ENCODE measurements at places on chromosomes 4 and X. TPM values are rescaled to one million over a fixed set of nuclear protein-coding genes. Genes with fewer than 3 reads are reported as not detected.

- H3K36me3 ChIP-seq, result no peaks in the 10 kb centered on the region
- no peaks in the 10 kb centered on the region for H3K27me3 ChIP-seq
Observed at GRCh38 chrX:107716118-107716684, 59.4 kb downstream of the TSC22D3 start.

The SHOX gene
- total RNA-seq, result not detected

DNA sequence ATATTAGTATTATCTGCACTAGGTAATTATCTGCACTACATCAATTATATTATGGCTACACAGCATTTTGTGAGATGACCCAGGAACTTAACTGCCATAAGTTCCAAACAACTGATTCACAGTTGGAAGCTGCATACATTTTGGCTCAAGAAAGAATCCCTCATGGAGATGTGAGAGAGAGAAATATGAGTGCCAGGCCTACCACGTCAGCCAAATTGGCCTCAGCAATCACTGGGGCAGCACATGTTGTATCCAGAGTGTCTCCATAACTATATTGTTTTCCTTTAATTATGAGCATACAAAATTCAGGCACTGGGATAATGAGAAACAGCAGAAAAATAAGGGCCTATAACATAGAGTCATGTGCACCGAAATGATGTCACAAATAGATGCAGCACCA, 174.2 kb upstream of the DMD start:
- no peaks in the 10 kb centered on the region for H3K27me3 ChIP-seq
- H3K36me3 ChIP-seq, result no peaks in the 10 kb centered on the region
- no peak for DNase-seq
- no peaks in the 10 kb centered on the region for H3K4me1 ChIP-seq
- no peak overlapping the region for H3K27ac ChIP-seq

The POU4F2 gene
- total RNA-seq, result not detected

GRCh38 chr4:32601848-32602247, 1881.7 kb downstream of the PCDH7 start:
- DNase-seq, result no peak
- H3K4me3 ChIP-seq, result no peak overlapping the region
- no peak overlapping the region for H3K27ac ChIP-seq
- H3K4me1 ChIP-seq, result no peaks in the 10 kb centered on the region
- H3K36me3 ChIP-seq, result no peaks in the 10 kb centered on the region
- H3K27me3 ChIP-seq, result no peaks in the 10 kb centered on the region

DNA sequence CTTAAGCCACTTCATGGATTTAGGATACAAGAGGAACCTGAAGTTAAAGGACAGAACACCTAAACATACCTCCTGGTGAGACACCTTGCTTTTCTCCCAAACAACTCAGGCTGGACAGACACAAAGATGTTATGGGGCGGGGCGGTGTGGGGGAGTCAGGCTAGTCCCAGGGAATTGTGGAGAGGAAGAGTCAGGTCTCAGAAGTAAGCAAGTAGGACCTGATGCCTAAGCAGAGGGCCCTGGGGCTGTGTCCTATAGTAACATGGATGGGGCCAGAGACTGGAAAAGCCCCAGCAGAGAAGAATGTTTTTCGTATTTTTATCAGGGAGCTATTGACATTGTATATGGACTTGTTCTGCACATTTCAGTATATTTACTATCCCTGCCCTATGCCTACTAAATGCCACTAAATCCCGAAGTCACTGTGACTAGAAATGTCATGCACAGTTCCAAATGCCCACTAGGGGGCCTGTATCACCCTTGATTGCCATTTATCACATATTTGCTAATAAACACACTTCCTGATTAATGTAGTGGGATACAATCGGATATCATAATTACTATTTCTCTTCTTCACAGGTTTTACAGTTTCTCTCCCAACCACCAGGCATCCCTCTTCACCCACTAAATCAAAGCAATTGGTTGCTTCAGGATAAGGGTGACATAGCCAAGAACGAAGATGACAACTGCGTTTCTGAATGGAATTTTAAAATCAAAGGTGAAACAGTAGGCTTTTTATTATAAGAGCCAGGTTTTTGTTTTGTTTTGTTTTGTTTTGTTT, 23.8 kb upstream of the ARHGAP10 start:
- H3K27ac ChIP-seq, result no peak overlapping the region
- H3K4me1 ChIP-seq, result no peaks in the 10 kb centered on the region
- H3K4me3 ChIP-seq, result no peak overlapping the region
- no peaks in the 10 kb centered on the region for H3K36me3 ChIP-seq
- no peak for DNase-seq
